Activated naive CD4-positive, alpha-beta T cell treated with anti-CD3 and anti-CD28 coated beads, Interleukin-2, amount 50 U/mL, for 16 hours (primary cell): ENCODE measurements at places on chromosomes 16 and 17.
A peak's percentile ranks its signal among the peaks of the same experiment; 100 is the strongest.

DNA sequence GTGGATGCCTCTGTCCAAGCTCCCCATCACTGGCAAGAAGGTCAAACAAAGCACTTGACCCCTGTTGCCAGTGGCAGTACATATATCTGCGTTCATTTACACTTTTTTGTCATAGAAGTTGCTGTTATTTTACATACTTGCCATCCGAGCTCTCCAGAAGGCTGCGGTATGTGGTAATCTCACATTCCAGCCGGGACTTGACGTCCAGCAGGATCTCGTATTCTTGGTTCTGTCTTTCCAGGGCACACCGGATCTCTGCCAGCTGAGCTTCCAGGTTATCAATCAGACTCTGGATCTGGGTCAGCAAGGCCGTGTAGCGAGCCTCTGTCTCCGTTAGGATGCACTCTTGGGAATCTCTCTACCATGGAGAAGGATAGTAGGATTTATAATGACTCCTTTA is 6.6 kb downstream of the KRT39 start:
- DNase-seq, result no peak

GRCh38 chr17:68205808-68206720 is 41.8 kb upstream of the AMZ2 start:
- DNase-seq, result peak; percentile 32

DNA sequence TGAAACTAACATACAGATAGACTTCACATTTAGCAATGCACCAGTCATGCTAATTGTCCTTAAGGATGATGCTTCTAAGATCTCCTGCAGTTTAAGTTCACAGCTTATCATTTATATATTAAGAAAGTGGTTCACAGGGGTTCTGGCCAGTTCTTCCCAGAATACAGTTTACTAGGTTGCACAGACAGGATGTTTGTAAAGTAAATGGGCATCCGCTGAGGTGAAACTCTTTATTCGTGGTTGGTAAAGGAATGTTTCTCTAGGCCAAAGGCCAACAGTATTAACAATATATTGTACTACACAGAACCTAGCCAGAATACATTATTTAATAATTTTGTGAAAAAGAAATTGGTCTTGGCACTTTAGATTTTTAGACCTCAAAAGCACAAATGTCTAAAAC is 1427.3 kb downstream of the CDH8 start:
- no peak for DNase-seq

DNA sequence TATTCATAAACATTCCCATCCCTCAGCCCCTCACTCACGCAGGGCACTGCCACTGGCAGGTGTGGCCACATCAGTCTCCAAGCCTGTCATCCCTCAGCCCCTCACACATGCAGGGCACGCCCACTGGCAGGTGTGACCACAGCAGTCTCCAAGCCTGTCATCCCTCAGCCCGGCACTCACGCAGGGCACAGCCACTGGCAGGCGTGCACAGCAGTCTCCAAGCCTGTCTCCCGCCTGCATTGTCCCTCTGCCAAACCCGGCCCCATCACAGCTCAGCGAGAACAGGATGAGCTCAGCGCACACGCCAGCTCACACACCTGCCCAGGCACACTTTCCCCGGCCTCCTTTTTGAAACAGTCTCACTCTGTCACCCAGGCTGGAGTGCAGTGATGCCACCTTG is 11.4 kb upstream of the KREMEN2 start:
- DNase-seq, result no peak

DNA sequence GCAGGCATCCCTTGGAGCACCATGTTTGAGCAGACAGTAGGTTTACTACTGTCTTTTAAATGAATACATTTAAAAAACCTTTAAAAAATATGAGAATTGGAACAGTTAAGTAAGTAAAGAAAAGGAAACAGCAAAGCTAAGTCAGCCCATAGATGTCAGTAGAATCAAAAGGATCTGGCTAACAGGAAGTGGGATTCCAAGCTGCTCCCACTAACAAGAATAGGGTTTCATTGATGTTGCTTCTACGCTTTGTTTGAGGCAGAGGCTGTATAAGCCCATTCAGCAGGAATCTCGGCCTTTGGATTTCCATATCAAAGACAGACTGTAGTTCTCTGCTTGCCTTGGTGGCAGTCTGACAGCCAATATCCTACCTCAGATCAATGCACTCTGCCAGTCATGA is 122.9 kb upstream of the ELAC2 start:
- no peak for DNase-seq

DNA sequence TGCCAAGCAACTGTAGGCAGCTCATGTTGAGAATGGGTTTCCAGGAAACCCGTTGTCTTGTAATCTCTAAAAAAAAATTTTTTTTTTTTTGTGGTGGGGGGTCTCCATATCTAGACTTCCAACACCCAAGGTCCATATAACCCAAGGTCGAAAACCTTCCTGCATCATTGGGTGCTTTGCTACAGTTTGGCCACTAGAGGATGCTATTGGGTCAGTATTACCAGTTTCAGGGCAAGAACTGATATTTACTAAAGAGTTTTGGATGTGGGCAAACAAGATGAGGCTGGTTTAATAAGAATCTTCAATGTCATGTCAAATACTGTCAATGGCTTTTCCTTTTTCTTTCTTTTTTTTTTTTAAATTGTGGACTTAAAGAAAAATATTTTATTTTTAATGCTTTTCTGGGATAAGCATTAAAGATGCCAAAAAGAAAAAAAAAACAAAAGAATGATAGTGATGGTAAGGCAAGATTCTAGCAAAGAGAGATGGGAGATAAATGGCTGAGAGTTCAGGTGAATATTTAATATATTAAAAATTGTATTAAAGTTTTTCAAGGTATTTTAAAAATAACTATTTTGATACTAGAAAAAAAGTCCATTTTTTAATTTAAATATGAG is 62.2 kb downstream of the DHRS7C start:
- no peak for DNase-seq

DNA sequence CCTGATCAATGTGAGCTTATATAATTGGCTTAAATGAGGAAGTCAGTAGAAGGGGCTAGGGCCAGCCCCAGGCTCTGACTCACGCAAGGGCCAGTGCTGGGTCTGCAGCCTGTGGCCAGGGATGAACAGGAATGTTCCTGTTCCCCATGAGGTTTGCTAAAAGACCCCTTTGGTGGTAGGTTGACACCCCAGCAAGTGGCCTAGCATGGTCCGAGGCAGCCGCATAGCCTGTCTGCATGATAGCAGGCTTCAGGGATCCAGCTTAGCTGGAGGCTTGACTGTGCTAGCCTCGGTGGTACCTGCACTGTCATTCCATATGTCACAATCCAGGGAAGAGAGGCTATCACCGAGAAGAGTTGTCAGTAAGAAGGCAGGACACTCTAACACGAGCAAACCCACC is 23.5 kb downstream of the TRIM25 start:
- DNase-seq, result no peak

DNA sequence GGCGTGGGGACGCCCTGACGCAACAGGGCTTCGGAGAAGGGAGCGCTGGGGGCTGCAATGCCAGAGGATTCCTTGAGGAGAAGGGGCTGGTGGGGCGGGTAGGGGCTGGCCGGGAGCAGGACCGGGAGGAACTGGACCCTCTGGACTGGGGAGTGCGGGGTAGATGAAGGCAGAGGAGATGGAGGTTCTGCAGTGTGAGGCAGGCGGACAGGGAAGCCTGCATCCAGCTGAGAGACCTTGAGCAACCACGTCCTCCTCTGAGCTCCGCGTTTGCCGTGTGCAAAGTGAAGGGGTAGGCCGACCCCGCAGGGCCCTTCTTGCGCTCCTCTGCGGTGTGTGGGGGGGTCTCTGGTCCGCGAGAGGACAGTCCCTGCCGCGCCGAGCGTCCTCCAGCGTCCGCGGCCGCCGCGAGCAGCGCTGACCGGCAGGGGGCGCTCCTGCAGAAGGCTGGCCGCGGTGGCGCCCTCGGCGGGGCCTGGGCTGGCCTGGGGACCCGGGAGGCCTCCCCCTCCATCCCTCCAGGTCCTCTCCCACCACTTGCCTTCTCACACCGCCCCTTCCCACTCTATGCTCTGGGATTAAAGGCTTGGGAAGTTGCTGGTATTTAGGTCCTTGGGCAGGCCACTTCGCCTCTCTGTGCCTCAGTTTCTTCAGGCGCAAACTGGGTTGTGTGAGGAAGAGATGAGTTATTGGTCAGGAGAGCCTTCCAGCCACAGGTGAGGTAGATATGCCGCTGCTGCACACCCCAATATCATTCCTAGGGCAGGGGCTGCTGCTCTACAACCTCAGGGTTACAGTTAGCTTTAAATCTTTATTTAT is 9.6 kb upstream of the WNT9B start:
- DNase-seq, result peak; percentile 30

- DNase-seq, result no peak
Observed at GRCh38 chr17:82281076-82281475, 7.6 kb upstream of the CSNK1D start.

DNA sequence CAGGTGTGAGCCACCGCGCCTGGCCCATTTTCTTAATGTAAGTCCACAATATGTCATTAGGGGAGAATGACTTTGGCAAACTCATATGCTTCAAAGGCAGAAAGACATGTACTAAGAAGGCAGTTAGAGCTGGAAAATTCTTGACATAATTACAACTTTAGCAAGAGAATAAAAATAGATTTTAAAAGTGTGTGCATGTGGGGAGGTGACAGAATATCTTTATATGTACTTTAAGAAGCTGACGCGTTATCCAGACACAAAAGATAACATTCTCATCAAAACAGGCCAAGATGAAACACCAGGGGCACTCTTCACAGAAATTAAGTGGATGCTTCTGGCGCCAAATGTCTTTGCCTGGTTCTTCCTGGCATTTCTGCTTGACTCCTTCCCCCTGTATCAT is 28.2 kb downstream of the GJC1 start:
- no peak for DNase-seq

DNA sequence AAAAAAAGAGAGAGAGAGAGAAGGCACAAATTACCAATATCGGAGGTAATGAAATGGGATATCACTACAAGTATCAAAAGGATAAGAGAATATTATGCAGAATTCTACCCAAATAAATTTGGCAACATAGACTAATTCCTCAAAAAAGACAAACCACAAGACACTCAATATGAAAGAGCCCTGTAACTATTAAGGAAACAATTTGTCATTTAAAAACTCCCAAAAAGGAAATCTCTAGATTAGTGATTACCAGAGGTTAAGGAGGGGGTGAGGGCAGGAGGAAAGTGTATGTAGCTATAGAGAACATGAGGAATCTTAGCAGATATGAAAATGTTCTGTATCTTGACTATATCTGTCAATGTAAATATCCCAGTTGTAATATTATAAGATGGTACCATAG is 54.0 kb downstream of the CFDP1 start:
- no peak for DNase-seq

- no peak for DNase-seq
Observed at GRCh38 chr17:40598301-40598618, 33.0 kb upstream of the CCR7 start.

DNA sequence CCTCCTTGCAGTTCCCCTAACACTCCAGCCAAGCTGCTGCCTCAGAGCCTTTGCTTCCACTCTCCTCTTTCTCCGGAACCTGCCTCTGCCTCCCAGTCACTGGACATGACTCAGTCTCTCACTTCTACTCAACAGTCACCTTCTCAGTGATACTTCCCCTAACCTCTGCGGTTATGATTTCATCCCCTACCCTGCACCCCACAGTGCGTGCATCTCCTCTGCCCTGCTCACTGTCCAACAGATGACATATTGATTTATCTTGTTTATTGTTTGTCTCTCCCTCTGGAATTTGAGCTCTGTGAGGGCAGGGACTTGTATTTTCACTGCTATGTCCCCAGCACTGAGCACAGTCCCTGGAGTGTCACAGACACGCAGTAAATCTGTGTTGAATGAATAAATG is 100.7 kb downstream of the CYLD start:
- no peak for DNase-seq

DNA sequence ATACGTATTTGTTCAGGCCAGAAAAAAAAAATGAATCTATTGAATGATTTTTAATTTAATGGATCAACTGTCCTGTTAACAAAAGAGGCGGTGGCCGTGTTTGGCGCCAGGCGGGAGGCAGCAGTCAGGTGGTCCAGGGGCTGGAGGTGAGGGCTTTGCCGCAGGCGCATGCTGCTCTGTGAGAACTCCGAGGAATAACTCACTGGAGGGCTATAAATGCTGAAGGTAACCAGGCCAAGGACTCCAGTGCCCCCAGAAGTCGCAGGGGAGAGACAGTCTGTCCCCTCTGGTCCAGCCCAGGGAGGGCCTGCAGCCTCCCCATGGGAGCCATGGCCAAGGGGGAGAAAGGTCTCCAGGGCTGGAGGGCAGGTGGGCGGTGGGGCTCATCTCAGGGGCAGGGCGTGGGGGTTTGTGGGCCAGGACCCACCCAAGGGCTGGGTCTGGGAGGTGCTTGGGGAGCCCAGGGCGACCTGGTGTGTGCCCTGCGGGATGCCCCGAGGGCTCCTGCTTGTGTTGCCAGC is 7.1 kb upstream of the BAHCC1 start:
- DNase-seq, result no peak

DNA sequence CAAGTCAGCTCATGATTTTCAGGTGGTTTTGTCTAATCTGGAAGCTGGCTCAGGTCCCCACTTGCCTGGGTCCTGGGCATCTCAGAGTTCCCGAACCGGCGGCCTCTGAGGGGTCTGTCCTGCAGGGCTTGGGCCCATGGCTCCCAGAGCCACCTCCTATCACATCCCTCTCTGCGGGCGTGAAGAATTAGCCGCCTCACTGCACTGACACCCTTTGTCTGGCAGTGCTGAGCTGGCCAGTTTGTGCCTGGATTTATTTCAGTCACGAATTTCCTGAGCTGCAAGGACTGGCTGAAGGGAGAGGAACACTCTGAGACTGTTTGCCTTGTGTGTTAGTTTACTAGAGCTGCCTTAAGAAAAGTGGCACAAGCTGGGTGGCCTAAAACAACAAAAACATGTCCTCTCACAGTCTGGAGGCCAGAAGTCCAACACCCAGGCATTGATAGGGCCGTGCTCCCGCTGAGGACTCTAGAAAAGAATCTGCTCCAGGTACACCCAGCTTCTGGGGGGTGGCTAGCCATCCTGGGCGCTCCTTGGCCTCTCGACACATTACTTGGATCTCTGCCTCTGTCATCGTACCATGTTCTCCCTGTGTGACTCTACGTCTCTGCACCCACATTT is 217.5 kb upstream of the DYNLRB2 start:
- DNase-seq, result no peak

GRCh38 chr17:18231164-18231563 is 5.7 kb downstream of the LLGL1 start:
- DNase-seq, result no peak

DNA sequence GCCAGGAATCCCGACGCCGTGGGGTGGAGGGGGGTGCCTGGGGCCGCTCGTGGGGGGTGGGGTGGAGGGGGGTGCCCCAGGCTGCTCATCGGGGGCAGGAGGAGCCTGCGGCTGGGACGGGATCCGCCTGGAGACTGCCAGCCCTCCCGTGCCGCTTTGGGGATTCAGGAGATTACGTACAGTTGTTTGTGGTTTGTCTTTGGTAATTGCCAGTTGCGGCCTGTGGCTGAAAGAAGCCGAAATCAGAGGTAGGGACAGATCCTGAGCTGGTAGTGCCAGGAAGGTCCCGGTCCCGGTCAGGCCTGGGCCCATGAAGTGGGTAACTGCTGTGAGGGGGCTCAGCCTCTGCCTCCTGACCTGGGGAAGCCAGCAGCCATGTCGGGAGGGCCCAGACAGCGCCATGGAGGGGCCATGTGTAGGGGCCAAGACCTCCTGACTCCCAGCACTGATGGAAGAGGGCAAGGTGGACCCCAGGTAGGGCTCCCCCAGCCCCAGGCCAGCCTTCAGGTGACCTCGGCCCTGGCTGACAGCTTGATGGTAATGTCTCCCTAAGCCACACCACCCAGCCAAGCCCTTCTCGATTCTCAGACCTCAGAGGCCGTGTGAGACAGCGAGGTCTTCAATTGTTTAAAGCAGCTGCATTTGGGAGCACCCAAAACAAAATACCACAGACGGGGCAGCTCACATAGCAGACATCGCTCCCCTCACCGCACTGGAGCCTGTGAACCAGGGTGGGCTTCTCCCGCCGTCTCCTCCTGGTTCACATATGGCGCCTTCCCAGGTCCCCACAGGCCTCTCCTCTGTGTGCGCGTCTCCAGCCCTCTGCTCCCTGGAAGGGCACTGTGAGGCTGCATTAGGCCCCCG is 34.9 kb upstream of the SSTR5 start:
- DNase-seq, result no peak
